ENCODE measurements at places on chromosomes 1 and 21. TPM values are rescaled to one million over a fixed set of nuclear protein-coding genes. Genes with fewer than 3 reads are reported as not detected.

DNA sequence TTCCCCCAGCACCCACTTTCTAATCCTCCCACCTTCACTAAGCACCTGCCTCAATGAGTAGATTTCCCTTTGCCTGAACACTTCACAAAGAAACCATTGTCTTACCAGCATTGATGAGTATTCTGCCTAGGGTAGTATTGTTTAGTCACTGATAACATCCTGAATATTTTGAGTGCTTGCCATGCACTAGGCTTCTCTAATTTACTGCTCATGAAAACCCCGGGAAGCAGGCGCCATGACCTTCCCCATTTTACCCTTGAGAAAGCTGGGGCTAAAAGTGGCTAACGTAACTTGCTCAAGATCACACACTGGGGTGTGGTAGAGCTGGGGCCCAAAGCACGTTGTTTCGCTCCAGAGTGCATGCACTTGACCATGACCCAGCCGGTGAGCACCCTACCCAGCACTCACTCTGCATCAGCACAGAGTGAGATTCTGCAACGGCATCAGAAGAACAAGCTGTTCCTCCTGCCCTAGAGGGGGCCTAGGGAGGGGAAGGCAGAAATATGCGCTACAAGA is 10.6 kb upstream of the F3 start:
- DNase-seq, result peak; percentile 90
- H3K27me3 ChIP-seq, result no peaks in the 10 kb centered on the region
- peak overlapping the region; percentile 49 for H3K27ac ChIP-seq
- no peaks in the 10 kb centered on the region for H3K36me3 ChIP-seq
- peaks cover 16% of the 10 kb centered on the region for H3K4me1 ChIP-seq

Gene FYB2
- total RNA-seq, result 2.0 TPM

Gene PMVK
- total RNA-seq, result 15.7 TPM

- no peaks in the 10 kb centered on the region for H3K36me3 ChIP-seq
- no peaks in the 10 kb centered on the region for H3K4me1 ChIP-seq
- DNase-seq, result no peak
- no peaks in the 10 kb centered on the region for H3K27me3 ChIP-seq
- H3K4me3 ChIP-seq, result no peak overlapping the region
These were observed 168.2 kb downstream of the RASAL2 start for GRCh38 chr1:178262120-178262500.

- no peaks in the 10 kb centered on the region for H3K4me1 ChIP-seq
- no peaks in the 10 kb centered on the region for H3K27me3 ChIP-seq
- H3K27ac ChIP-seq, result no peak overlapping the region
- no peak for DNase-seq
These were observed 18.8 kb downstream of the GATAD2B start for GRCh38 chr1:153903841-153904455.

Gene PROK1
- 263 TPM for total RNA-seq

All from ovary (tissue), 10 donors.